ENCODE measurements at places on chromosomes 12 and 14. TPM values are rescaled to one million over a fixed set of nuclear protein-coding genes. Genes with fewer than 3 reads are reported as not detected.

GRCh38 chr14:61222388-61222787, 58.8 kb downstream of the TMEM30B start:
- no peak for DNase-seq

DNA sequence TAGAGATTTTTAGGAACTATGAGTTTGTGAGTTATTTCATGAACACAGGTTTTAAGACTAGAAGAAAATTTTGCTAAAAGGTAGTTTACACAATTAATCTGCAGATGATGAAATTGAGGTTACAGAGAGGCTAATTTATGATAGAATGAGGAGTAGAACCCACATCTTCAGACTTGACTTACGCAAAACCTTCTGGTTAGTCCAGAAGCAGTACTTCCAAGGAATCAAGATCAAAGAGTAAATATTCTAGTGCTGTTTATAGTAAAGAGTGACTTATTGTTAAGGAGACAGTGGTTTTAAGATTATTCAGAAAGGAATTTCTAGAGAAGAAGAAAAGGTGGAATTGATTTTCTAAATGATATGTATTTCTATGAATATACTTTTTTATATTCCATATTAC, 10.6 kb upstream of the KITLG start:
- DNase-seq, result no peak

DNA sequence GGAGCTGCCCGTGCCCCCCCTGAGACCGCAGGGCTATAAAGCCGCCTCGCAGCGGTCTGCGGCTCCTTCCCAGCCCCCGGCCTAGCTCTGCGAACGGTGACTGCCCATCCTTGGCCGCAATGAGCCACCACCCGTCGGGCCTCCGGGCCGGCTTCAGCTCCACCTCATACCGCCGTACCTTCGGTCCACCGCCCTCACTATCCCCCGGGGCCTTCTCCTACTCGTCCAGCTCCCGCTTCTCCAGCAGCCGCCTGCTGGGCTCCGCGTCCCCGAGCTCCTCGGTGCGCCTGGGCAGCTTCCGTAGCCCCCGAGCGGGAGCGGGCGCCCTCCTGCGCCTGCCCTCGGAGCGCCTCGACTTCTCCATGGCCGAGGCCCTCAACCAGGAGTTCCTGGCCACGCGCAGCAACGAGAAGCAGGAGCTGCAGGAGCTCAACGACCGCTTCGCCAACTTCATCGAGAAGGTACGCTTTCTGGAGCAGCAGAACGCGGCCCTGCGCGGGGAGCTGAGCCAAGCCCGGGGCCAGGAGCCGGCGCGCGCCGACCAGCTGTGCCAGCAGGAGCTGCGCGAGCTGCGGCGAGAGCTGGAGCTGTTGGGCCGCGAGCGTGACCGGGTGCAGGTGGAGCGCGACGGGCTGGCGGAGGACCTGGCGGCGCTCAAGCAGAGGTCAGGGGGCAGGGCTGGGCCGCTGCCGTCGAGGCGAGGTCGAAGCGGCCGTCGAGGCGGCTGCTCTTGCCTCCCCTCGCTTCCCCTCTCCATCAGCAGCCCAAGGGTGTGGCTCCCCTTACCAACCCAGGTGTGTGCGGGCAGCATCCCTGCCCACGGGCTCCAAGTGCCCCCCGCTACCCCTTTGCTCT, at the start of gene PRPH:
Gene PRPH (plus strand): TSS at position 66 of the 855 bp plus-strand sequence. CDS start 54 bp downstream, at position 120.
- no peak for DNase-seq

DNA sequence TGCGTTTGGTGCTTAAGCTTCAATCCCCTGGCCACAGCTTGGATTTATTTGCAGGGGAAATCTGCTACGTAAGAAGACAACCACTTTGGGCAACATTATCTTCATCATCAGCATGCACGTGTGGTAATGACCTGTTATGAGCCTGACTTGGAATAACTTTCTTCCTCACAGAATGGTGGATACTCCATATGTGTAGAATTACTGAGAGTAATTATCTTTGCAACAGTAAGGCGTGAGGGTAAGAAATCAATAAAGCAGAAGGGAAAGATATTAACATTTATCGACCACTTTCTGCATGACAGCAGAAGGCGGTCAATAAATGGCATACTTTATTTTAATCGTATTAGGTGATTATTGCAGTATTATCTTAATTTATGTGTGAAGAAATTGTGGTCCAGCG, 152.7 kb downstream of the RGS6 start:
- DNase-seq, result no peak

DNA sequence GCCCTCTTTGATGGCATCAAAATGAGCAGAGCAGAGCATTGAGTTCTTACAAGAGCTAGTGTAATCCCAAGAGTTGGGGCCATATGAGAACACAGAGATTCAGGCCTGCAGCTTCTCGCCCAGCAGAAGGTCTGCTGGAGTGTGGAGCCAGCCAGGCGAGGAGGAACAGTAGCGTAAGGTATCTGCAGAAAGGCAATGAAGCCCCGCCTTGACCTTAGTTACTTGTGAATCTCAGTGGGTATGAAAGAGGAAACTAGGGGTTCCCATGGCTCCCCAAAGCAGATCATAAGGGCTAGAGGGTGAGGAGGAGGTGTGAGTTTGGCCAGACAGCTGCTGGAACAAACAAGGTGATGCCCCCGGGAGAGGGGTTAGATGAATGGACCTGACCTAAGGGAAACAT, 49.4 kb downstream of the SLC8A3 start:
- DNase-seq, result no peak

GRCh38 chr14:89466944-89467343, 49.9 kb upstream of the FOXN3 start:
- no peak for DNase-seq

Gene SLC17A8
- total RNA-seq, result not detected

Measured in Daoy (cell line).